ENCODE measurements at places on chromosomes 2 and 18. TPM values are rescaled to one million over a fixed set of nuclear protein-coding genes. Genes with fewer than 3 reads are reported as not detected.

Gene OSR1
- 0.29 TPM for total RNA-seq

Gene ITPRIPL1
- 1.5 TPM for total RNA-seq

Gene RAPGEF4
- total RNA-seq = 2.3 TPM

Gene CXCR1
- not detected for total RNA-seq

Gene RAB27B
- total RNA-seq = 0.99 TPM

Gene EPB41L3
- total RNA-seq = 37.7 TPM

Gene DPP4
- total RNA-seq = 1.2 TPM

- H3K27me3 ChIP-seq = no peaks in the 10 kb centered on the region
- H3K4me3 ChIP-seq = no peak overlapping the region
- DNase-seq = no peak
- H3K36me3 ChIP-seq = no peaks in the 10 kb centered on the region
- no peak overlapping the region for H3K27ac ChIP-seq
Measured at GRCh38 chr2:129205176-129205575, 774.3 kb upstream of the RAB6C start.

- H3K27me3 ChIP-seq = no peaks in the 10 kb centered on the region
- no peaks in the 10 kb centered on the region for H3K4me1 ChIP-seq
- no peak overlapping the region for H3K4me3 ChIP-seq
- DNase-seq = no peak
- H3K36me3 ChIP-seq = no peaks in the 10 kb centered on the region
Measured at GRCh38 chr18:79336556-79337142, 59.1 kb upstream of the NFATC1 start.

DNA sequence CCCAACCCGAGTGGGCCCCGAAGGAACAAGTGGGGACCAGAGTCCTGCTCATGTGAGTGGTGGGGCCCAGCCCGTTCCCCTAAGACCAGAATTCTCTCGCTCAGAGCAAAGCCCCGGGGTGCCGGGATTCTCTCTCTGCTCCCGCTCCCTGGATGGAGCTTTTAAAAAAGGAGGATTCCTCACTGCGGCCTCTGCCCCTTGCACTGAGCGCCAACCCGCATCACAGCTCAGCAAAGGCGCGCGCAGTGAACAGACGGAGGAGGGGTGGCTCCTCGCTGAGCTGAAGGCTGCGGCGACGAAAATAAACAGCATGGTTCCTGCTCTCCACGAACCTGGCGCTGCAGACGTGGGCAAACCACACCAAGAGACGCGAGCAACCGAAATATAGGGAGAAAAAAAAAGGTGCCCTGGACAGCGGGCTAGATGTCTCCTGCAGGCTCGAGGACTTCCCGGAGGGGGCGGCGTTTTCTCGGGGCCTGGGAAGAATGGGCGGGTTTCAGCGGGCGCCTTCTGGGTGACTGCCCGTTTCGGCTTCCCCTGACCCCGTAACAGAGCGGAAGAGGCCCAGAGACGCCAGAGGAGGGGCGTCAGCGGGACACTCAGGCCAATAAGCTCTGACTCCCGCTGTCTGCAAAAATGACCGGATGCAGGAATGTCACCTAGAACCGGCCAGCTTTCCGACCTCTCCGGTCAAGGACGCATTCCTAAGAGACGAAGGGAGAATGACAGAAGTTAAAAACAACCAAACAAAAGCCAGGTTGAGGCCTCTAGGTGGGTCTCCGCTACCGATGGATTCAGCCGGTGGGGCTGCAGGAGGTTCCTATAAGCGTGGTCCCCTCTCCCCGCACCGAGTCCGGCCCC, 819 bp upstream of the KLF11 start:
- H3K4me3 ChIP-seq = peak overlapping the region; percentile 81
- H3K27me3 ChIP-seq = no peaks in the 10 kb centered on the region
- no peak overlapping the region for H3K27ac ChIP-seq

GRCh38 chr2:119487434-119488244, 36.6 kb downstream of the SCTR start:
- no peak overlapping the region for H3K27ac ChIP-seq
- H3K27me3 ChIP-seq = no peaks in the 10 kb centered on the region
- H3K4me3 ChIP-seq = no peak overlapping the region
- H3K4me1 ChIP-seq = peaks cover 29% of the 10 kb centered on the region

DNA sequence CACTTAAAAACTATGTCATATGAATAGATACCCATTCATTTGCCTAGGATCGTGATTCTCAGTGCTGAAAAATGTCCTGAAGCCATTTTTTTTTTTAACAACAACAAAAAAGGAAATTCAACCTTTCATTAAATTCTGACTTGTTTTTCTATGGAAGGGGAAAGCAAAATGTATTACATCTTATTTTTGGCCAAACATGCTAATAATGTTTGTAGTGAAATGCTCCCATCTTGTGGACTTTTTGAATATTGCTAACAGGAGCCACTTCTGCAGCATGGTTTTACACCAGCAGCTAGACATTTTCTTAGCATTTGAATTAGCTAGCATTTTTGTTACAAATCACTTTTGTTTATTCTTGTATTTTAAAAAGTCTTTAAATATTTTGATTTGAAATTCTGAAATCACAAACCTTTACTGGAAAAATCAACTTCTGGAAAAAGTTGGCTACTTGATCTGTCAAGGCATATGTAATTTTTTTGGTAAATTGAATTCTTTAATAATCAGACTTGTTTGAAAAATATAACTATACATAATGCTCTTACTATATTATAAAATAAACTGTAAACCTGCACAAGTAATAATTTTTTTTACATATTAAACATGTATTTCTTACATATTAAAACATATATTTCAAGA, 75.8 kb downstream of the KIDINS220 start:
- H3K27ac ChIP-seq = no peak overlapping the region
- H3K4me1 ChIP-seq = no peaks in the 10 kb centered on the region
- peaks cover 19% of the 10 kb centered on the region for H3K36me3 ChIP-seq
- DNase-seq = no peak
- H3K4me3 ChIP-seq = no peak overlapping the region

GRCh38 chr18:76621226-76621625, 126.2 kb upstream of the ZNF516 start:
- DNase-seq = no peak
- no peaks in the 10 kb centered on the region for H3K27me3 ChIP-seq
- H3K36me3 ChIP-seq = no peaks in the 10 kb centered on the region
- H3K27ac ChIP-seq = no peak overlapping the region

- DNase-seq = no peak
- H3K36me3 ChIP-seq = no peaks in the 10 kb centered on the region
- H3K4me1 ChIP-seq = no peaks in the 10 kb centered on the region
Measured at GRCh38 chr2:145379934-145380333, 860.0 kb upstream of the ZEB2 start.

- no peak for DNase-seq
- peaks cover 4% of the 10 kb centered on the region for H3K4me1 ChIP-seq
- no peaks in the 10 kb centered on the region for H3K36me3 ChIP-seq
Measured at GRCh38 chr2:37627710-37628109, 43.7 kb downstream of the CDC42EP3 start.

DNA sequence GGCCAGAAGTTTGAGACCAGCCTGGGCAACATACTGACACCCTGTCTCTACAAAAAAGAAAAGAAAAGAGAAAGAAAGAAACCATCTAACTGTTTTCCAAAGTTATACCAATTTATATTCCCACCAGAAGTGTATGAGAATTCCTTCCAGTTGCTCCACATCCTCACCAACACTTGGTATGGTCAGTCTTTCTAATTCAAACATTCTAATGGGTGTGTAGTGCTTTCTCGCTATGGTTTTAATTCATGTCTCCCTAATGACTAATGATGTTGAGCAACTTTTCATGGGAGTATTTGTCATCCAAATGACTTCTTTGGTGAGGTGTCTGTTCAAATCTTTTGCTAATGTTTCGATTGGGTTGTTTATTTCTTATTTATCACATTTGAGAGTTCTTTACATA, 10.5 kb upstream of the B3GNT7 start:
- DNase-seq = no peak
- H3K4me3 ChIP-seq = no peak overlapping the region
- no peaks in the 10 kb centered on the region for H3K27me3 ChIP-seq
- H3K4me1 ChIP-seq = peaks cover 2% of the 10 kb centered on the region
- no peaks in the 10 kb centered on the region for H3K36me3 ChIP-seq
- H3K27ac ChIP-seq = no peak overlapping the region

DNA sequence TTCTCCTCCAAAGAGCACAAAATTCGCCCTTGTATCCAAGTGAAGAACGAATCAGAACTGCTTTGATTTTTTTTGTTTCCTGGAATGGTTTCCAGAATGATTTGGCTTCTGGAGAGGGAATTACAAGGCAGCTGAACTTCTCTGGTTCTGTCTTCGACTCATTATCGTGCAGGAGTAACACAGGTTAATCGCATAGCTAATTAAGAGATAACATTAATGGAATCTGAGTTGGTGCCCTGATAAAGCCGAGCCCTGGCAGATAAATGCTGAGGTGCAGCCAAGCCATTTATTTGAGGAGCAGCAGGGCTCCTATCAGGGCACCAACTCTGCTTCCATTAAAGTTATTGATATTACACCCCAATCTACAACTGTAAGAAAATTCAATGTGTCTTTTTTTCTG, 433.7 kb downstream of the ZNF521 start:
- peaks cover 32% of the 10 kb centered on the region for H3K4me1 ChIP-seq
- no peaks in the 10 kb centered on the region for H3K27me3 ChIP-seq
- no peak for DNase-seq
- H3K4me3 ChIP-seq = peak overlapping the region; percentile 41

DNA sequence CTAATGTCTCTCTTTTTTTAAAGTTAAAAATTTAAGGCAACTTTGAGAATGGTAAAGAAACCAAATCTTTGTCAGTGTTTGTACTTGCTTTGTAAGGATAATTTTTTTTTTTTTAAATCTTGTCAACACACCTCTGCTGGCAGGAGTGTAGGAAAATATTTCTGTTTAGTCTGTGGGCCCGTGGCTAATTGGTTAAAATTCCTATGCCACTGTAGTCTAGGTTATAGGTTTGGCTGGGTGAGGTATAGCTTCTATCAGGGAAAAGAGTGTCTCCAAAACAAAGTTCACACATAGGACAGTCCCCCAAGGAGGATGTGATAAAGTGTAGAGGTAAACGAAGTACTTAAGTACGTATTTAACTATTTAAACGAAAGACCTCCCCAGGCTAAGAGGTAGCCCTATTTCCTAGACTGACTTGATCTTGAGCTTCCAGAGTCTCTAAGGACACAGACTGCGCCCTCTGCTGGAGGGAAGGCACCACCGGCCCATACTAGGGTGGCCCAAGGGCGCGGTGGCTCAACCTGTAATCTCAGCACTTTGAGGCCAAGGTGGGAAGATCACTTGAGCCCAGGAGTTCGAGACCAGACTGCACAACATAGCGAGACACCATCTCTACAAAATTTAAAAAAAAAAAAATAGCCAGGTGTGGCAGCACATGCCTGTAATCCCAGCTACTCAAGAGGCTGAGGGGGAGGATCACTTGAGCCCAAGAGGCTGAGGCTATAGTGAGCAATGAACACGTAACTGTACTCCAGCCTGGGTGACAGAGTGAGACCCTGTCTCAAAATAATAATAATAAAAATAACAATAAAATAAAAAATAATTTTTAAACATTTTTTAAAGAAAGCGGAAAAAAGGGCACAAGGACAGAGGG, 8.9 kb downstream of the TEX44 start:
- DNase-seq = peak; percentile 96
- H3K27me3 ChIP-seq = peaks cover 13% of the 10 kb centered on the region
- H3K27ac ChIP-seq = peak overlapping the region; percentile 12
- no peak overlapping the region for H3K4me3 ChIP-seq
- H3K36me3 ChIP-seq = no peaks in the 10 kb centered on the region

GRCh38 chr2:204072443-204073324, 136.1 kb downstream of the ICOS start:
- H3K27me3 ChIP-seq = no peaks in the 10 kb centered on the region
- no peak overlapping the region for H3K27ac ChIP-seq
- no peaks in the 10 kb centered on the region for H3K4me1 ChIP-seq
- DNase-seq = peak; percentile 90

DNA sequence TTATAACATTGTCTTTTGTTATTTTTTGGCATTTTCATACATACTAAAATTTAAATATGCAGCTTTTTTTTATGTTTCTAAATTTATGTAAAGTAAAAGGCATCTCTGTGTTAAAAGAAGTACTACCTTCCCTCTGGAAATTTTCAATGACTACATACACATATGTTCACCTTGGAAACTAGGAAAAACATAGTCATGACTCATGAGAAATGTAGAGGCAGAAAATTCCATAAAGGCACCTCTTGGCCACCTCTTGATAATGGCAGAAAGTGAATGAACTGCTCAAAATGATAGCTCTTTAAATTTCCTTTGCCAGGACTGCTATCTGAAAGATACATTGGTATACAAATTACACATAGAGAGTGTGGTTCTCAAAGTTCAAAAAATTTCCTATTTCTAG, 889.1 kb upstream of the ZEB2 start:
- H3K36me3 ChIP-seq = no peaks in the 10 kb centered on the region
- no peak for DNase-seq
- H3K4me3 ChIP-seq = no peak overlapping the region
- no peaks in the 10 kb centered on the region for H3K4me1 ChIP-seq

DNA sequence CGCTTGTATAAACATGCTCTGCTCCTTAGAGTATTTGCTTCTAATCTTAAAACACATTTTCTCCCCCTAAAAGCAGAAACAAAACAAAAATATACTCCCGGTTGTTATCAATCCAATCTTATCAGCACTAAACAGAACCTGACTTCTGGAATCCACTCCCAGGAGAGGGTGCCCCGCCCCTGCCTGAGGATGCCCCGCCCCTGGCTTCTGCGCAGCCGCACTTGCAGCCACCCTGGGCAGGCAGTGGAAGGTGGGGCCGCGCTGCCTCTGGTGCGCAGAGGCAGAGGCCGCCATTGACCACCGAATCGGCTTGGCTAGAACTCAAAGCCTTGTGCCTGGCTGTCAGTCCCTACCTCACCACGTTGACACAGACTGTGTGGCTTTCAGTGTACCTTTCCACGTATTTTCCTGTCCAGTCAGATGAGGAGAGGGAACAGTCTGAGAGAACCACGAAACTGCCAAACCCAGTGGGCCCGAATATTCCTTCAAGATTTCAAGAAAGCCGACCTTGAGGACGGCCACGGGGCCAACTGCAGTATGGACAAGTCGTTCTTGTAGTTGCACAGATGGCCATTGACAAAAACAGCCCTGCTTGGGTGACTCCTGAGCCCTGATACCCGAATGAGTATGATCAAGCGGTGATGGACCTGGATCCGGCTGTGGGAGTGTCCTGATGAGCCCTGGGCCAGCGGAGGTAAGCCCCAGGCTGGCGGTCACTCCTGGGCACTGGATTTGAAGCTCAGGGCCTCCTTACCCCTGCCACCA, 46.2 kb upstream of the ARHGAP28 start:
- H3K4me1 ChIP-seq = no peaks in the 10 kb centered on the region
- H3K27ac ChIP-seq = no peak overlapping the region
- no peak overlapping the region for H3K4me3 ChIP-seq
- no peaks in the 10 kb centered on the region for H3K36me3 ChIP-seq
- peak; percentile 58 for DNase-seq
- no peaks in the 10 kb centered on the region for H3K27me3 ChIP-seq

GRCh38 chr18:58781627-58782194, 83.0 kb upstream of the ZNF532 start:
- no peak overlapping the region for H3K4me3 ChIP-seq
- no peak overlapping the region for H3K27ac ChIP-seq
- peaks cover 6% of the 10 kb centered on the region for H3K4me1 ChIP-seq

GRCh38 chr2:240137596-240138253, 1.6 kb upstream of the COPS9 start:
- H3K27me3 ChIP-seq = no peaks in the 10 kb centered on the region
- peaks cover 12% of the 10 kb centered on the region for H3K36me3 ChIP-seq
- no peak overlapping the region for H3K4me3 ChIP-seq
- peak; percentile 44 for DNase-seq

GRCh38 chr18:45374236-45374635, 241.0 kb upstream of the SLC14A2 start:
- H3K4me3 ChIP-seq = no peak overlapping the region
- peaks cover 6% of the 10 kb centered on the region for H3K4me1 ChIP-seq
- H3K27me3 ChIP-seq = peaks cover 46% of the 10 kb centered on the region
- H3K27ac ChIP-seq = no peak overlapping the region
- H3K36me3 ChIP-seq = no peaks in the 10 kb centered on the region

Measured in endodermal cell (in vitro differentiated cells).